ENCODE measurements at places on chromosomes 2 and 18. TPM values are rescaled to one million over a fixed set of nuclear protein-coding genes. Genes with fewer than 3 reads are reported as not detected.

The PDE1A gene
- 6.5 TPM for total RNA-seq

The GKN2 gene
- 0.96 TPM for total RNA-seq

- peak; percentile 13 for DNase-seq
Observed at GRCh38 chr2:113977660-113978523, 88.0 kb downstream of the ACTR3 start.

GRCh38 chr2:230874456-230874855, 9.7 kb downstream of the ITM2C start:
- DNase-seq: no peak

DNA sequence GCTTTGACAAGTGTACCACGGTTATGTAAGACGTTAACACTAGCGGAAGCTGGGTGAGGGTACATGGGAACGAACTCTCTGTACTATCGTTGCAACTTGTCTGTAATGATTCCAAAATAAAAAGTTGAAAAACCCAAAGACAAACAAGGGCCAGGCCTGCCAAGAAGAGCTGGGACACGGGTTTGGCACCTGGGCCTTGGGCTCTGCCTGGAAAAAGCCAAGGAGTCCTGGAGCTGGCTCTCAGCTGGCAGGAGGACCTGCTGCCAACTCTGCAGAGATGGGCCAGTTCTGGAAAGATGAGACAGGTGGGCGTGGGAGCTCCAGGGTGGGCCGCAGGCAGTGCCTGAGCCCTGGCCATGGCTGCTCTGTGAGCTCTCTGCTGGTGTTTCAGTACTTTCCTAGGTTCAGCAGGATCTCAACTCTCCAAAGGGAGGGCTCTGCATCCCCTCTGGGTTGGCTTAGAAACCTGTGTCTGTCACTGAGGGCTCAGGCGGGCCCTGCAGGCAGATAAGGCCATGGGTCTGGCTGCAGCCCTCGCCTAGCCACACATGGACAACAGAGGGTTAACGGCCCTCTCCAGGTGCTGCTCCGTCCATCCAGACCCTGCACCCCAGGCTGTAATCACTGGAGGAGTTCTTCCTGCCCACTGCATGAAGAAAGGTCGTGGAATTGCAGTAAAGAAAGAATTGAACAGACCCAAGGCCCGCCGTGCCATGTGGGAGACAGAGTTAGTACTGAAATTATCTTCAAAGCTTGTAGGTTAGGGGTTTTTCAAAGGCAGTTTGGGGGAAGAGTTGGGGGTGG, 89.9 kb downstream of the RHOB start:
- DNase-seq: no peak

DNA sequence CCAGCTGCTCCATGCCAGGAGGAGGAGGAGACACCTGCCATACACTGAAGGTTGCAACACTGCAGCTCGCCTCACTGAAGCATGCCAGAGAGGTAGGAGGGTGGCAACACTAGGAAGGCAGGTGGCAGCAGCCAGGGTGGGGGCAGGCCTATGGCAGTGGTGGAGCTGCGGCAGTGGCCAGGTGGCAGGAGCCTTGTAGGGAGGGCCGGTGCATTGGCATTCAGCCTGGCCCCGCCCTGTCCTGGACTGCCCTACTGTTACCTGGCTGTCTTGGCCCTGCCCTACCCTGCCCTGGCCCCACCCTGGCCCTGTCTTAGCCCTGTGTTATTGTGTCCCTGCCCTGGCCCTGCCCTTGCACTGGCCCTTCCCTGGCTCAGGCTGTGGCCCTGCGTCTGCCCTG, 7.4 kb upstream of the ANKRD62 start:
- DNase-seq: no peak

- no peak for DNase-seq
Observed at GRCh38 chr2:74025971-74026612, 41.4 kb downstream of the TET3 start.

DNA sequence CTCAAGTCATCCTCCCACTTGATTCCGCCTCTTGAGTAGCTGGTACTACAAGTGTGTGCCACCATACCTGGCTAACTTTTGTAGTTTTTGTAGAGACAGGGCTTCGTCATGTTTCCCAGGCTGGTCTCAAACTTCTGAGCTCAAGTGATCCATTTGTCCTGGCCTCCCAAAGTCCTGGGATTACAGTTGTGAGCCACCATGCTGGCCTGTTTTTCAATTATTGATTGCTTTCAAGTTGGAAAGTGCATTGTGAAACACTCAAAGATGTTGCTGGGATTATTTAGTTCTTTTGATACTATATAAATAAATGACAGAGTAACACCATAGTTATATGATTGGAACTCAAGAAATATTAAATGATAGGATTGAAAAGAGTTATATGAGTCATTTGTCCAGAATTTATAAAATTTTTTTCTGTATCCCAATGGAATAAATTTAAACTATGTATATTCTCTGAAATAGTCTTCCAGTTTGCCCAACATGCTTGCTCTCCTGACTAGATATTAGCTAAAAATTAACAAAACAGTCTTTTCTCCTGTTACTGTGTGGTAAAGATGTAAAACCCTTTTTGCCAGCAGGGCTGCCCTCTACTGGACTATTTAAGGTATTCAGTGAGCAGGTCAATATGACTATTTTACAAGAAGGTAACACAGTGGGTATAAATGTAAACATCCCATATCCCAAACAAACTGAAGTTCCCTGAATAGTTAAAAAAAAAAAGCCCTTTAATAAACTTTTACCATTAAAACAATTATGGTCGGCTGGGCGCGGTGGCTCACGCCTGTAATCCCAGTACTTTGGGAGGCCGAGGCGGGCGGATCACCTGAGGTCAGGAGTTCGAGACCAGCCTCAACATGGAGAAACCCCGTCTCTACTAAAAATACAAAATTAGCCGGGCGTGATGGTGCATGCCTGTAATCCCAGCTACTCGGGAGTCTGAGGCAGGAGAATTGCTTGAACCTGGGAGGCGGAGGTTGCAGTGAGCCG, 42.7 kb downstream of the ACSL3 start:
- DNase-seq: peak; percentile 45

- DNase-seq: no peak
Observed at GRCh38 chr18:64027931-64028695, 58.2 kb downstream of the SERPINB8 start.

DNA sequence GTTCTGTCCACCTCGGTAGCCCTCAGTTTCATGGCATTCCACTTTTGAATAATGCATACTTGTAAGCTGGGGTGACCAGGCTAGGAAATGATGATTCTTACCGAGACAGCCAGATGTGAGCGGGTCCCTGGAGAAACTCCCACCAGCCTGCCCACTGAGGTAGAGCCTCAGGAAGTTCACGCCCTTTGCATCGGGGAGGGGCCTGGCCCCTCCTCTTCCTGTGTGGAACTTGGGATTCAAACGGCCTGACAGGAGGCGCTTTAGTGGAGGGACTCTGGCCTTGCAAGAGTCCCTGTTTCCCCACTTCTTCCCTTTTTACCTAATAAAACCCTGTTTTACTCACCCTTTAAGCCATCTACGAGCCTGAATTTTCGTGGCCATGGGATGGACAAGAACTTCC, 44.6 kb downstream of the MRO start:
- DNase-seq: no peak

DNA sequence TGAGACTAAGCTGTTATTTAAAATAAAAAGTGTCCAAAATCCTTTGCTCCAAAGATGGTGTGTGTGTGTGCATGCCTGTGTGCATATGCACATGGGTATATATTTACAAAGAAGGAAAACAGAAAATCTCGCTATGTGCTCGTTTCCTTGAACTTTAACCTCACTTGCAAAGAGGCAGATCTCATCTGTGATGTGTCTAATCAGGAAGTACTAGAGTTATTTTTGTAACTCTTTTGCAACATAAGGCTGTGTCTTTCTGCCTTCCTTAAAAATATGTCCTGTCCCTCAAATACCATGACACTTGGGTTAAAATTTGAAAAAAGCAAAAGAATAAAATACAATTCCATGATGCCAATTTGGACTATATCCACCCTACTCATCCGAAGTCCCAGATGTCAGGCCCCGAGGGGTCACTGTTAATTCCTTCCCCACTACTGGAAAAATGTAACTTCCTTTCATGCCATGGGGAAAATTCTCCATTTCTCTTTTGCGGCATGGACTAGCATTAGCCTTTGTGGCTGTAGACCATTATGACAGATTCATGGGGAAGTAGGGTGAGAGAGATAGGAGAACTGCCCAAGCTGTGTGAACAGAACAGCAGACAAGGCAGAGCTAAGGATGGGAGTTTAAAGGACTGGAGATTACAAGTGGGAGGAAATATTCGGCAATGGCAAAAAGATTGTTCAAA, 191.3 kb downstream of the MYO1B start:
- DNase-seq: peak; percentile 15
